ENCODE measurements at places on chromosomes 5 and 9.

- peak; percentile 27 for DNase-seq
Observed at GRCh38 chr9:112487008-112487798, 576 bp downstream of the KIAA1958 start.

- no peak for DNase-seq
Observed at GRCh38 chr5:148820461-148821395, 5.7 kb upstream of the ADRB2 start.

DNA sequence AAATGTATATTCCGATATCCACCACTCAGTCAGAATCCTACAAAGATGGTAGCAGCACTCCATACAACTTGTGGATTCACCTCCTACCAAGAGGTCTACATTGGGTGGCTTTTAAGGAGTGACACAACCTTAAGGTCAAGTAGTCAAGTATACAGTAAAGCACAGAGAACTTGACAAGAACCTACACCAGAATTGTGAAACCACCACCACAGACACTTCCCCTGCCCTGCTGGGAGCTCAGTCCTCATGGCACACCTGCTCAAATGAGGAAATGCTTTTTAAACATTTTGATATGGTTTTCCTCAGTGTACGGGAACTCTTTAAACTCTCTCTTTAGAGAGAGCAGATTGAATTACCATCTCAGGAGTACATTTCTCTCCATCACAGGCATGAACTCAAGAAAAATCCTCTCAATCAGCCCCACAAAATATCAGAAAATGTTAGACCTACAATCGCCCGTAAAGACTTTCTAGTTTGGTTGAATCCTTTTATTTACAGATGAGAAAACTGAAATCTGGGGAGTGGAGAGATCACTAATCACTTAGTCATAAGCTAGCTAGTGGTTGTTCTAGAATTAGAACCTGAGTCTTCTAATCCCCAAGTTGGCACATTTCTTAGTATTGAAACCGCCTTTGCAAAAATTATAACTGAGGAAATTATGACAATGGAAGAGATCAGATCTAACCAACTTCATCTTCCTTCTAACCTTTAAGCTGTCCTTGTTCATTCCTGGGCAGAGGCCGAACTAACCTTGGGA lies 38.5 kb upstream of the NR4A3 start:
- DNase-seq = no peak

DNA sequence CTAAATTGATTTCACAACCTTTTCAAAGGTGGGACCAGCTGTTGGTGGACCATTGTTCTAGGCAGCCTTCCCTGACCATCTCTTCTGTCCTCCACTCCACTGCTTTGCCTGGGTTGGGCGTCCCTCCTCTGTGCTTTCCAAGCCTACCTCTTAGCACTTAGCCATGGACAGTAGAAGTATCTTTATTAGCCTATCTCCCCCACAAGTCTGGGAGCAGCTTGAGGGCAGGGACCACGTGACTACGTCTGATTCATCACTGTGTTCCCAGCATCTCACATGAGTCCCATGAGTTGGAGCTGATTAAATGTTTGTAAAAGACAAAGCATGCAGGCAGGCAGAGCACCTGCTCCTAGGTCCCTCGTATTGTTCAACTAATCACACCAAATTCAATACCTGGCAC lies 20.9 kb downstream of the MORN5 start:
- no peak for DNase-seq

GRCh38 chr5:174293006-174293405 lies 247.5 kb downstream of the NSG2 start:
- no peak for DNase-seq

GRCh38 chr9:115116421-115117284 lies 1.3 kb downstream of the TNC start:
- DNase-seq = no peak

- DNase-seq = no peak
Observed at GRCh38 chr5:167785901-167786300, 505.5 kb upstream of the WWC1 start.

GRCh38 chr9:1659363-1659690 lies 355.8 kb upstream of the SMARCA2 start:
- DNase-seq = no peak

DNA sequence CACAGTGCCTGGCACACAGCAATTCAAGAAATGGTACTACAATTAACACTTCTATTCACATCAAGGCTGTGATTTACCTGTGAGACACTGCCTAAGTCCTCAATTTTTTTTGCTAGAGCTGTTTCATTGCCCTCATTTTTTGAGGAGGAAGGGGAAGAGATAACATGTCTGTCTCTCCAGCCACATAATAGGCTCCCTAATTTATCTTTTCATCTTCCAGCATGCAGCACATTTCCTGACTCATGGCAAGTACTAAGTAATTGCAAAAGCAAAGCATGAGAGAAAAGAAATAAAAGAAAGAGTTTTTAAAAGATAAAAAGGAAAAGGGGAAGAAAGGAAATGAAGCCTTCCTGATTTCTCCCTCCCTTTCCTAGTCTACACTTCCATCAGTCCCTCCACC lies 26.9 kb upstream of the RNF38 start:
- DNase-seq = no peak

GRCh38 chr9:129102791-129103594 lies 7.6 kb downstream of the CRAT start:
- no peak for DNase-seq

GRCh38 chr9:125881042-125881441 lies 133.9 kb downstream of the PBX3 start:
- no peak for DNase-seq

GRCh38 chr9:101093620-101094019 lies 65.1 kb downstream of the PLPPR1 start:
- DNase-seq = no peak

DNA sequence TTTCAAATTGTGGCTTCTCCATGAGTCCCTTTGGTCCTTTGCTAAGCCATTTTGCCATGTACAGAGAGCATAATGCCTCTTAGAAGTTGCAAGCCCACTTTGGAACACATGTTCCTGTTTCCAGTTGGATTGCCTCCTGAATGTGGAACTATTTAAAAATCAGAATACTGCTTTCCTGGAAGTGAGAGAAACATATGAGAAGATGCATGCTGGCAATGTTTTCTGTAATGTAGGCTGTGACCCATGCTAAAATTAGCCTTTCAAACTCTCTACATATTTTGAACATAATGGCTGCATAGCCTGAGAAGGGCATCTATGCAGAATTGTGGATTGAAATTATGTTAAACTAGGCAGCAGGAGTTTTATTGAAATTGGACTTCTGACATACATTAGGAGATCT lies 175.5 kb upstream of the PAPPA start:
- no peak for DNase-seq

DNA sequence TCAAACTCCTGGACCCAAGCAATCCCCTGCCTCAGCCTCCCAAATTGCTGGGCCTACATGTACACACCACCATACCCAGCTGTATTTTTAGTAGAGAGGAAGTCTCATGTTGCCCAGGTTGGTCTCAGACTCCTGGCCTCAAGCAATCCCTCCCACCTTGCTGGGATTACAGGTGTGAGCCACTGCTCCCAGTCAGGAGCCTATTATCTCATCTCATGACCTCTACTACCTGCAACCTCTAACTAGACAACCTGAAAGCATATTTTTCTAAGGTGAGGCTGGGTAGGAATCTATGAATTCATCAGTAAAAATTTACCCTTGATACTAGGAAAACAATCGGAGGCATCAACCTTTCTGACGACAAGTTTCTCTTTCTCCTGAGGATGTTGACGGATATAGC lies 10.0 kb downstream of the FAM13B start:
- no peak for DNase-seq

DNA sequence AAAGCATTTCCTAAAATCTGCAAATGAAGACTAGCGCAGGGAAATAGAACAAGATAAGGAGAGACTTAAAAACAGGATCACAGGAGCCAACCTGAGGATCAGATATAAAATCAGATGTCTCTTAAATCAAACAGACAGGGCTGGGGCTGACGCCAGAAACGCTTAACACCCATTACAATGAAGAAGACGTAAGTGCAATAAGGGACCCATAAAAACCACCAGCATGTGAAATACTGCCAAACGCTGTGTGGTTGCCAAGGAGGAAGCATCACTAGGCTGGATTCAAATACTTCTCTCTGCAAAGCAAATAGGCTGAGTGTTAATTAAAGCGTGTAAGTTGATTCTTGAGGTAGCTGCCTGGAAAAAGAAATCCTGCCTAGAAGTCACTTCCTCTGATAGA lies 74.4 kb upstream of the ATP10B start:
- no peak for DNase-seq

DNA sequence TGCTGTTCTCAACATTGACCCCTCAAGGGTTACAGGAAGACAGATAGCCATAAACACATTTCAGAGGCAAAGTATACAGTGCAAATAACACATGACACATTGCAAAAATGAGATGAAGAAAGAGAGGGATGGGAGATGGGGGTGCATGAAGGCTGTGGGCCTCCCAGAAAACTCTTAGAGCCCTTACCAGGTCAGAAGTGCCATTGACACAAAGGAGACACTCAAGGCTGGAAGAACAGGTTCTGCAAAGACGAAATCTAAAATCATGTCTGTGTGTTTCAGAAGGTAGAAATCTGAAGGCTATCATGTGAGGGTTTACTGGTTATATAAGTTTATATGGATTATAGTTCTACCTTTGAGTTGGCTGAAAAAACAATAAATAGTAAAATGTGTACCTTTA lies 318.8 kb downstream of the BNC2 start:
- DNase-seq = no peak

- DNase-seq = no peak
Observed at GRCh38 chr5:138514021-138514420, 29.0 kb downstream of the ETF1 start.

DNA sequence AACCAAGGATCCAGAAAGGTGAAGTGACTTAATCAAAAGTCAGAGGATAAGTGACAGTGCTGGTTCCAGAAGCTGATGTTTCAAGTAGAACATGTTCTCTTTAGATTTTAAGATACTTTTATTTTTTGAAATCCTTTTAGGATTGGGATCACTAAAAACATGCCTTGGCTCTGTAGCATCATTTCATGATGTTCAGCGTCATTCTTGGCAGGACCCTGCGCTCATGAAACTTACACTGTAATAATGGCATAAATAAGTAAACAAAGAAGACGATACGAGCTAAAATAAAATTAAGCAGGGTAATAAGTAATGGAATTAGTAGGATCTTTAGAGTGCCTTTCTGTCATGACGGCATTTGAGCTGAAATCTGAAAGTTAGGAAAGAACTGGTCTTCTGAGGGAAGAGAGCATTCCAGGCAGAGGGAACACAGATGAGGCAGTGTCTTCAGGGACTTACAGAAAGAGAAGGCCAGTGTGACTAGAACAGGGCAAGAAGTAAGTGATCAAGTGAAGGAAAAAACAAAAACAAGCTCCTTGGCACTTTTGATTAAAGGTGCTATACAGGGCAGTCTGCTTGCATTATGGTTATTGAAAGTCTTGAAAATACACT lies 19.9 kb downstream of the CTNNA1 start:
- no peak for DNase-seq

- no peak for DNase-seq
Observed at GRCh38 chr5:79436821-79437220, 77.1 kb downstream of the HOMER1 start.

- DNase-seq = no peak
Observed at GRCh38 chr5:36953043-36953442, 76.5 kb downstream of the NIPBL start.

- no peak for DNase-seq
Observed at GRCh38 chr5:7186818-7187217, 209.1 kb upstream of the ADCY2 start.

DNA sequence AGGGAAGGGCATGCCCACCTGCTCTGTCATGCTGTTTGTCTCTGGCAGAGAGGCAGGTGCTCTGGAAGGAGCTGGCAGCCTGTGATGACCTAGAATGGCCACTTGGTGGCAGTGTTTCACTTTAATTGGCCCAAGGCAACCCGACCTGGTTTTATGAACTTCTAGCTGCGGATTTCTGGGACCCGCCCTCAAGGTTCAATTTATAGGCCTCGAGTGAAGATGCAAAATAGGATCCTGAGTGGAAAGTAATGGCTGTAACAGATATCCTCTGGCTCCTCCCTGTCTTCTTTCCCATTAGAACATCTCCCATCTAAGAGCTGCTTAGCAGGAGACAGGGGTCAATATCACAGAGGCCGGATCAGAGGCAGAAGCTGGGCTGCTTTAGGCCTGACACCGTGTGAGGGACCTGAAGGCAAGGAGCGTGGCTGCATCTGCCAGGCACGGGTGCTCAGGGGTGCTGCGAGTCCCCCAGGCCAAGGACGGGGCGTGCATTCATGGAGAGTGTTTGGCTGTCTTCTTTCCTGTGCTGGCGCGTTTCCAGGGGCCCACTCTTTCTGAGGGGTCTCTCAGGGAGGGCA lies 56.7 kb upstream of the SLC28A3 start:
- DNase-seq = peak; percentile 59

- DNase-seq = no peak
Observed at GRCh38 chr9:116278326-116278725, 124.7 kb downstream of the PAPPA start.

DNA sequence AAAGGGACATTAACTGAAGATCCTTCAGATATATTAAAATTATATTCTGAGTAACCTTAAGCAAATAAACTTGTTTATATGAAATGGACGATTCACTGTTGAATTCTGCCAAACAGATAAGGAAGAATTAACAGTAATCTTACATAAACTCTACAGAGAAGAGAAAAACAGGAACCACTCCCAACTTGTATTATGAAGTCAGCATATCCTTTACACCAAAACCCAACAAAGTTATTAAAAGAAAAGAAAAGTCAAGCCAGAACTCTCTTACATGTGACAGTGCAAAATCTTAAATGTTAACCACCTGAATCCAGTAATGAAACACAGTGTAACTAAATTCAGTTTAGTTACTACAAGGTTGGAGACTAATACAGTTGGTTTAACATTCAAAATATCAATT lies 185.8 kb downstream of the DEPDC1B start:
- DNase-seq = no peak

DNA sequence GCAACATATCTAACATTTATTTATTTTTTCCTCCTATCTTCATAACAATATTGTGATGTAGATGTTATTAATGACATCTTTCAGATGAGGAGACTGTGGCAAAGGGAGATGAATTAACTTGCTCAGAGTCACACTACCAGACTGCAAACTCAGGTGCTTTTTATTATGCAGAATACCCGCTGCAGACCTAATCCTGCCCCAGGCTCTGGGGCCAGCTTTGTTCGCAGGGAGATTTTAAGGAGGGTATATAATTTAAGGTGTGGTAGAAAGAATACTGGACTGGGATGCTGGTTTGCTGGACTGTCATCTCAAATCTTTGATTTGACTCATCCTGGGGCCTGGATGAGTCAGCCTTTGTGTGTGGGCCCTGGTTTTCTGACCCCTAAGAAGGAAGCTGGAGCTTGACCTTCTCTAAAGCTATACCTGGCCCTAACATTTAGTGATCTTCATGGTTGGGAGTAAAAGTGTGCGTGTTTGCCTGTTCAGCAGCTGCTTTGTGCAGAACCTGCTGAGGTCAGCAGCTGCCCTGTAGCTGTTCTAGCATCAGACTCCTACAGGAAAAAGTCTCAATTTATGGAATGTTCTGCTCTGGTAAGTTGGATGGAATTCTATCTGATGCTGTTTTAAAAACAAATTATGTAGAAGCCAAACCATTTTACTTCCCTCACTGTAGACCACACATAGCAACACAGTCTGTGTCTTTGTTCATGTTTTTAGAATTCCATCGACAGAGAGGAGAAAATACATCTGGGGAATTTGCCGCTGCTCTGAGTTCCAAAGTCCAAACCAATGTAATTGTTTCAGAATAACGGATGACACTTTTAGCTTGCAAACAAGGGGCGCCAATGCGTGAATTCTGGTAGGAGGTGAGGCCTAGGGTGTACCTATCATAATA lies 4.5 kb downstream of the SLC36A1 start:
- DNase-seq = no peak
